Left lung (tissue), 14 donors: ENCODE measurements at places on chromosomes 16 and 17. TPM values are rescaled to one million over a fixed set of nuclear protein-coding genes. Genes with fewer than 3 reads are reported as not detected.

DNA sequence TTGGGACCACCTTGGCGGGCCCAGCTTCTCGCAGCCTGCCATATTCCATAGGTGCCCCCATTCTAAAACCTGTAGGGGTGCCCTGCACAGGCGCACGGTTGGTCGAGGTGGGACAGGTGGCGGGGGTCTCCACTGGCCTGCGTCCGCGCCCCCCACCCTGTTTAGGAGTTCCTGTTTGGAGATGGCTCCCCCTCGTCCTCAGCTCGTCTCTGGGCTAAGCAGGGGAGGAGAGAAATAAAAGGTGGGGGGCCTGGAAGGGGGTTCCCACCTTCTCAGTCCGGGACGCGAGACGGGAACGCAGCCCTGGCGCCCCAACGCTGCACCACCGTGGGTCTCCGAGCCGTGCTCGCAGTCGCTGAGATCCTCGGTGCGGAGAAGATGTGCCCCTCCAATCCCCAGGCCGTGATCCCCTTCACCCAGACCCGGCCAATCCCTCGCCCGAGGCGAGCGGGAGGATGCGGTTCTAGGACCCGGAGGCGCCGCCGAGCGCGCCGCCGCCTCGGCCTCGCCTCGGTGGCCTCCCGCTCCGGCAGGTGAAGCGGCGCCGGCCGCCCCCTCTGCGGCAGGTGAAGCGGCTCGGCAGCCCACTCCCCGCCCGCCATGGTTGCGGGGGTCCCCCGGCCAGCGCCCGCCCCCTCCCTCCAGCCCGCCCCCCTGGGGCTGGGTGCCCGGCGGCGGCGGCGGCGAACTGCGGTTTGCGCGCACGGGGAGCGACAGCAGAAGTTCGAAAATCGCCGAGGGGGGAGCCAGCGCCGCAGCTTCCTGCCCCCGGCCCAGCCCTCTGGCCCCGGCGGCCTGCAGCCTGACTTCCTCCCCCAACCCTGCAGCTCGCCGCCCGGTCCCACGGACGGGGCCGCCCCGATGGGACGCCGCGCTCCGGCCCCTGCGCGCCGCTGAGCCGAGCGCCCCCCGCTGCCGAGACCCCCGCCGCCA is at the start of gene FMNL1:
TSS of gene FMNL1 (plus strand) at position 805 of the 933 bp plus-strand sequence. CDS start 240 bp downstream, outside the sequence.
- DNase-seq: peak; percentile 81
- H3K4me1 ChIP-seq: peaks cover 66% of the 10 kb centered on the region
- no peaks in the 10 kb centered on the region for H3K27me3 ChIP-seq

DNA sequence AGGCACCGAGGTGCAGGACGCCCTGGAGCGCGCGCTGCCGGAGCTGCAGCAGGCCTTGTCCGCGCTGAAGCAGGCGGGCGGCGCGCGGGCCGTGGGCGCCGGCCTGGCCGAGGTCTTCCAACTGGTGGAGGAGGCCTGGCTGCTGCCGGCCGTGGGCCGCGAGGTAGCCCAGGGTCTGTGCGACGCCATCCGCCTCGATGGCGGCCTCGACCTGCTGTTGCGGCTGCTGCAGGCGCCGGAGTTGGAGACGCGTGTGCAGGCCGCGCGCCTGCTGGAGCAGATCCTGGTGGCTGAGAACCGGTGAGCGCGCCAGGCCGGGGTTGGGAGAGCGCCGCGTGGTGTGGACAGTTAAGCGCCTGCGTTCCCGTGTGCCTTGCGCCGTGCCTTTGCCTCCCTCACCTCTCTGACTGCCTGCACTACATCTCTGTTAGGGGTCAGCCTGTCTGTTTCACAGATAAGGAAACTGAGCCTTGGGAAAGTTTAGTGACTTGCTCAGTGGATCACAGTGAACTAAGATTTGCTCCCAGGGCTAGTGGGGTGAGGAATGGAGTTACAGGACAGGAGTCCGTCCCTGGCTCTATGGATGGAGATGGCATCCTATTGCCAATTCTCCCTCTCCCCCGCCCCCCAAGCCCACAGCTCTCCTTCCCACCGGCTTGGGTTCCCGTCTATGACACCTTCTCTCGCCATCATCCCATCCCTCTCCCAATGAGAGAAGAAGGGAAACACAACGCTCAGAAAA is 880 bp downstream of the SARM1 start:
- DNase-seq: no peak
- H3K4me3 ChIP-seq: peak overlapping the region; percentile 49
- no peak overlapping the region for H3K27ac ChIP-seq
- peaks cover 7% of the 10 kb centered on the region for H3K4me1 ChIP-seq

GRCh38 chr16:76879420-76879819 is 311.6 kb upstream of the MON1B start:
- H3K4me1 ChIP-seq: no peaks in the 10 kb centered on the region
- no peak overlapping the region for H3K27ac ChIP-seq
- H3K4me3 ChIP-seq: no peak overlapping the region
- DNase-seq: no peak
- no peaks in the 10 kb centered on the region for H3K36me3 ChIP-seq

CAPNS2 gene
- 1.2 TPM for total RNA-seq

ZFHX3 gene
- total RNA-seq: 21.4 TPM

NPIPB9 gene
- 1.2 TPM for total RNA-seq

JUP gene
- 148 TPM for total RNA-seq

- H3K36me3 ChIP-seq: no peaks in the 10 kb centered on the region
- H3K27ac ChIP-seq: no peak overlapping the region
- no peak overlapping the region for H3K4me3 ChIP-seq
- H3K27me3 ChIP-seq: peaks cover 16% of the 10 kb centered on the region
- no peak for DNase-seq
- H3K4me1 ChIP-seq: peaks cover 13% of the 10 kb centered on the region
Measured at GRCh38 chr17:79936641-79937381, 97.6 kb upstream of the CBX4 start.

IRX5 gene
- total RNA-seq: 12.8 TPM

NT5C gene
- 39.9 TPM for total RNA-seq

OSBPL7 gene
- total RNA-seq: 20.3 TPM

KRTAP4-9 gene
- total RNA-seq: not detected

CDRT4 gene
- total RNA-seq: 2.7 TPM

GRCh38 chr17:72710202-72710601 is 382.3 kb downstream of the SLC39A11 start:
- no peak for DNase-seq
- H3K27ac ChIP-seq: peak overlapping the region; percentile 11
- peaks cover 8% of the 10 kb centered on the region for H3K4me1 ChIP-seq
- H3K36me3 ChIP-seq: no peaks in the 10 kb centered on the region
- H3K4me3 ChIP-seq: no peak overlapping the region
- no peaks in the 10 kb centered on the region for H3K27me3 ChIP-seq

RAB37 gene
- total RNA-seq: 4.8 TPM

BCL6B gene
- 13.3 TPM for total RNA-seq
